ENCODE measurements at places on chromosomes 2 and 18. TPM values are rescaled to one million over a fixed set of nuclear protein-coding genes. Genes with fewer than 3 reads are reported as not detected.

DNA sequence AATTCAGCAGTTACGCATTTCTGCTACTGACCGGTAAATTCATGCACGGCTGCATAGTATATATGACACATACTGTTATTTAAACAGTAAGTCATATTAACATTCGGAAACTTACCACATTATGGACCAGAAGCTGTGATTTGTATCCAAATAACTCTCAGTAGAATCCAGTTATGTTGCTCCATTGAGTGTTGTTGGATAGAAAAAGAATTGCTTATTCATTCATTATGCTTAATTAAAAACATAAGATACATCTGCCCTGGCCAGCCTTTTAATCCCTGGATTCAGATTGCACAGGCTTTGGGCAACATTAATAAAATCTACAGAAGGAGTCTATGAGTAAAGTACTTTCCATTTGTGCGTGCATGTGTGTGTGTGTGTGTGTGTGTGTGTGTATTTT lies 111.3 kb downstream of the CPS1 start:
- H3K36me3 ChIP-seq, result no peaks in the 10 kb centered on the region
- no peak overlapping the region for H3K4me3 ChIP-seq
- no peak overlapping the region for H3K27ac ChIP-seq
- no peaks in the 10 kb centered on the region for H3K4me1 ChIP-seq
- no peaks in the 10 kb centered on the region for H3K27me3 ChIP-seq
- DNase-seq, result no peak

- no peak overlapping the region for H3K4me3 ChIP-seq
- H3K27me3 ChIP-seq, result no peaks in the 10 kb centered on the region
- H3K36me3 ChIP-seq, result no peaks in the 10 kb centered on the region
Observed at GRCh38 chr2:119338826-119339561, 27.6 kb downstream of the C2orf76 start.

DNA sequence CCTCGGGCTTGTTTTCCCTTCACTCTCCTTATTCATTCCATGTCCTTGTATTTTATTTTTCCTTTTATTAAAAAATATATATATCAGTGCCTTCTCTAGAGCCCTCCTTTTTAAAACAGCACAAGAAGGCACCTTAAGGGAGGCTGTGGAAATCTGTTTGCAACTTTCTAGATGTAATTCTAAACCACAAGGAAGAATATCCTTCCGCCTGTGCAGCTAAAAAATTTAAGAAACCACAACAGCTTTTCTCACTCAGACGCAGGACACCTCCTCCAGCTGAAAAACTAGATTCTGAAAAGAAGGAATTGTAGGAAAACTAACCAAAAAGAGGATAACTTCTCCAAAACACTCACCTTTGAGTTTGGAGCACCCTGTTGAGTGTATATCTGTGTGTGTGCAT lies 142.2 kb downstream of the BCL11A start:
- H3K27me3 ChIP-seq, result peaks cover 9% of the 10 kb centered on the region
- H3K4me3 ChIP-seq, result no peak overlapping the region
- H3K4me1 ChIP-seq, result peaks cover 55% of the 10 kb centered on the region
- no peak for DNase-seq
- no peak overlapping the region for H3K27ac ChIP-seq

GRCh38 chr2:215930505-215931253 lies 82.7 kb downstream of the MREG start:
- H3K27me3 ChIP-seq, result no peaks in the 10 kb centered on the region
- DNase-seq, result no peak

- H3K4me1 ChIP-seq, result peaks cover 21% of the 10 kb centered on the region
- no peak overlapping the region for H3K4me3 ChIP-seq
- H3K27me3 ChIP-seq, result no peaks in the 10 kb centered on the region
Observed at GRCh38 chr2:207870814-207871213, 101.1 kb upstream of the FZD5 start.

GRCh38 chr2:151423760-151424159 lies 14.1 kb downstream of the RIF1 start:
- DNase-seq, result no peak
- no peaks in the 10 kb centered on the region for H3K4me1 ChIP-seq
- no peak overlapping the region for H3K4me3 ChIP-seq
- H3K27me3 ChIP-seq, result no peaks in the 10 kb centered on the region
- peak overlapping the region; percentile 57 for H3K27ac ChIP-seq

DNA sequence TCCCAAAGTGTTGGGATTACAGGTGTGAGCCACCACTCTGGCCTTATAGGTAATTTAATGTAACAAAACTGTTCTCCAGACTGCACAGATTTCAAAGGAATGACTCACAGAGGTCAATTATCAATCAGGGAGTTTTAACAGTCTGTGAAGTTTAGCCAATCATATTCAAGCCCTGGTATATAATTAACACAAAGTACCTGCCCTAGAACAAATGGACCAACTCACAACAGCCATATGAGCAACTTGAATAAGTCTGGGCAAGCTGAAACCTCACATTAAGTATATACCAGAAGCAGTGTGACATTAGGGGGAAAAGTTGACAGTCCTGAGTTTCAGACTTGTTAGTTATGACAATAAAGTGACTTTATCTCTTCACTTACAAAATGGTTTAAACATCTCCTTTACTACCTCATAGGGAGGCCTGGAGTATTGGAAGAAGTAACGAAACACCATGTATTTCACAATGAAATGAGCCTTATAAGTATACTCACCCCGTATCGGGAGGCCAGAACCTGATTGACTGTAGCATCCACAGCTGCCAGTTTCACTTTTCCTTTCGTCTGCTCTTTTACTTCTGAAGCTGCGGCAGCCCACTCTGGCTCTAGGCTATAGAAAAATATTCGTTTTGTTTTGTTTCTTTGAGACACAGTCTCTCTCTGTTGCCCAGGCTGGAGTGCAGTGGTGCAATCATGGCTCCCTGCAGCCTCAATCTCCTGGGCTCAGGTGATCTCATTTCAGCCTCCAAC lies 22.2 kb downstream of the PDIA6 start:
- no peaks in the 10 kb centered on the region for H3K4me1 ChIP-seq
- H3K36me3 ChIP-seq, result peaks cover 89% of the 10 kb centered on the region
- no peak overlapping the region for H3K27ac ChIP-seq
- no peaks in the 10 kb centered on the region for H3K27me3 ChIP-seq
- no peak overlapping the region for H3K4me3 ChIP-seq
- no peak for DNase-seq

- H3K36me3 ChIP-seq, result no peaks in the 10 kb centered on the region
- no peak for DNase-seq
- peaks cover 46% of the 10 kb centered on the region for H3K4me1 ChIP-seq
- no peak overlapping the region for H3K4me3 ChIP-seq
- H3K27me3 ChIP-seq, result no peaks in the 10 kb centered on the region
Observed at GRCh38 chr2:230657462-230657861, 55.2 kb upstream of the CAB39 start.

DNA sequence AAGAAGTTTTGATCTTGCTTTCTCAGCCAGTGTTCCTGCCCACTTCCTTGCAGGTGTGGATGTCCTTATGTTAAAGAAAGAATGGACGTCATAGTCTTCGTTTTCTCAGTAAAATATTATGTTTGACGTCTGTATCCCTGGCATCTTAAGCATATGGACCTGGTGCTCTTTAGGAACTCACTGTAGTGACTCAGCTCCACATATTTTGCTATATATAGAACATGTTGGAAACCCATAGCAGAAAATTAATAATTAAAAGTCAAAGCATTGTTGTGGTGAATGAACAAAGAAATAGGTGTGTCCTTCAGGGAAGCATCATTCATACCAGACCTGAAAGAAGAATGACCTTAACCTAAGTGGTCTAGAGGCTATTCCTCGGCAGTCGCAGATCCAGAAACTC lies 196.1 kb downstream of the MCFD2 start:
- H3K27me3 ChIP-seq, result no peaks in the 10 kb centered on the region
- H3K4me1 ChIP-seq, result peaks cover 68% of the 10 kb centered on the region
- H3K36me3 ChIP-seq, result peaks cover 10% of the 10 kb centered on the region

DNA sequence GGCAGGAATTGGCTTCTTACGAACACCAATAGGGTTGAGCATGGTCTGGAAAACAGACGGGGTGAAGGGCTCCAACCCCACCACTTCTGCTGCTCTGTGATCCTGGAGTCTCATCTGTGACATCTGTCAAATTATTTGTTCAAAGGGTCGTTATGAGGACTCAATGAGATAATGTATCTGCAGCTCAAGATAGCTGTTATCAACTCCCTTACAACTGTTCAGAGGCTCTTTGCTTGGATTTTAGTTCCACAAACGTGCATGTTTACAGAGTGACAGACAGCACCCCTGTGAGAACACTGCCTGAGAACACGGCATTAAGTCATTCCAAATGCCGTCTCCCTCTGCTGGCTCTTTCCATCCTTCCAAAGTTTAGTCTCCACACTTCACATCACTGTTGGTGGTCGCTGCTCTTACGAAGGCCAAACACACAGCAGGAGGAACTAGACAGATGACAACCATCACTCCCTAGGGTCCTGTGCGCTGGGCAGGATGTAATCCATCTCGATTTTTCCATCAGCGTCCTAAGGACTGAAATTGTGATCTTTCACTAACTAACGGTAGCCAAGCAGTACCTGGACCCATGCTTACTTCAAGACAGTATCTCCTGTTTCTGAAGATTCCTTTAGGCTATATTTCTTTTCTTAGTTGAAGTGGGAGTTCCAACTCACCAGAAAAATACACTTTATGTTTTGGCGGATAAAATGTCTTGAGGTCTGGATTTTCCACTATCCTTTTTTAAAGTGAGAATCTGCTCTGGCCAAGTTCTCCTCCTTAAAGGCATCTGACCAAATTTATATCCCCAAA lies 220.3 kb downstream of the ANAPC1 start:
- H3K36me3 ChIP-seq, result peaks cover 1% of the 10 kb centered on the region
- peaks cover 20% of the 10 kb centered on the region for H3K4me1 ChIP-seq
- no peak overlapping the region for H3K4me3 ChIP-seq
- H3K27me3 ChIP-seq, result no peaks in the 10 kb centered on the region
- H3K27ac ChIP-seq, result no peak overlapping the region

GRCh38 chr2:19764998-19765397 lies 136.8 kb downstream of the TTC32 start:
- peaks cover 3% of the 10 kb centered on the region for H3K4me1 ChIP-seq
- H3K27me3 ChIP-seq, result no peaks in the 10 kb centered on the region
- DNase-seq, result no peak
- no peak overlapping the region for H3K4me3 ChIP-seq

DNA sequence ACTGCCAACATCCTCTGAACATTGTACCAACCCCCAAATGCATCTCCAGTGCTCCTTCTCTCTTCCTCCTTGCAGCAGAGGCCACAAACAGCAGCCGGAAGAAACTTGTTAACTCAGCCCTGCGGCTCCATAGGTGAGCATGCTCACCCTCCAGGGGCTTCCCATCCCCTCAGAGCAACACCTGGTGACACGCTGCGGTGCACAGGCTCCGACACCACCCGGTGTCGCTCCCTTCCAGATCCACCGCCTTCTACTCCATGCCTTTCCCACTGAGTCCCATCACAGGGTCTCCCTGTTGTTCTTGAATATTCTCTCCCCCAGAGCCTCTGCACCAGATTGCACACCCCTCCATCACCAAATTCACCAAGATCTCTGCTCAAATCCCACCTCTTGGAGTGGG lies 171.5 kb upstream of the FHL2 start:
- H3K27me3 ChIP-seq, result no peaks in the 10 kb centered on the region
- peaks cover 7% of the 10 kb centered on the region for H3K4me1 ChIP-seq
- H3K4me3 ChIP-seq, result no peak overlapping the region
- no peak overlapping the region for H3K27ac ChIP-seq
- H3K36me3 ChIP-seq, result no peaks in the 10 kb centered on the region

GRCh38 chr18:36735130-36735529 lies 93.7 kb downstream of the TPGS2 start:
- H3K4me1 ChIP-seq, result 0 out of 2 replicates have a peak, but pooled peaks cover 3% of the 10 kb centered on the region
- H3K27ac ChIP-seq, result no peak overlapping the region
- H3K4me3 ChIP-seq, result no peak overlapping the region
- peaks cover 26% of the 10 kb centered on the region for H3K27me3 ChIP-seq
- DNase-seq, result no peak
- H3K36me3 ChIP-seq, result peaks cover 33% of the 10 kb centered on the region

DNA sequence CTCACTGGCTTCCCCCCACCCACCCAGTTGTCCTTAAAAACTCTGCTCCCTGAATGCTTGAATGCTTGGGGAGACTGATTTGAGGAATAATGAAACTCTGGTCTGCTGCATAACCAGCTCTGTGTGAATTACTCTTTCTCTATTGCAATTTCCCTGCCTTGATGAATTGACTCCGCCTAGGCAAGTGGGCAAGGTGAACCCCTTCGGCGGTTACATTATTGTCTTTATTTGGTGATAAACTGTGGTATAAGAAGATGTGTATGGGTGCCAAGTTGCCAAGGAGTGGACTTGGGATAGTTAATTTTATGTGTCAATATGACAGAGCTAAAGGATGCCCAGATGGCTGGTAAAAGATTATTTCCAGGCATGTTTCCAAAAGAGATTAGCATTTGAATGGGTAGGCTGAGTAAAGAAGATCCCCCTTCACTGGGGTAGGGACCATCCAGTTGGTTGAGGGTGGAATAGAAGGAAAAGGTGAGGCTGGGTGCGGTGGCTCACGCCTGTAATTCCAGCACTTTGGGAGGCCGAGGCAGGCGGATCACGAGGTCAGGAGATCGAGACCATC lies 98.5 kb upstream of the HAAO start:
- peaks cover 9% of the 10 kb centered on the region for H3K4me1 ChIP-seq
- peaks cover 19% of the 10 kb centered on the region for H3K36me3 ChIP-seq
- H3K27me3 ChIP-seq, result no peaks in the 10 kb centered on the region
- no peak overlapping the region for H3K27ac ChIP-seq
- DNase-seq, result no peak
- no peak overlapping the region for H3K4me3 ChIP-seq

DNA sequence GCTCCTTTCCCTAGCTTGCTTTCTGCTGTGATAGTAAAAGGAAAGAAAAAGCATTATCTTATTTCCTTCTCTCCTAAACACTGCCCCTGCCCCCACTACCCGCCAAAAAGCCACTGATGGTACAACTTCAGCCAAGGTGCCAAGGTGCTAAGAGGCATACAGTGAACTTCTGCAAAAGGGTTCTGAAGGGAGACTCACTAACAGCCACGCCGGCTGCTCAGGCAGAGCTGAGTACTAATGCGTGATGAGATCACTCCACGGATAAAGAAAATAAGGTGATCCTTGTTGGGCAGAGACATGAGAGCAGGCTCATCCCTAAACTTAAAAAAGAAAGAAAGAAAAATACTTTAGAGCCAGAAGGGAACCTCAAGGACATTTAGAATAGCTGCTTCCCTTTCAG lies 60.5 kb upstream of the PXDN start:
- H3K36me3 ChIP-seq, result no peaks in the 10 kb centered on the region
- no peak for DNase-seq
- H3K4me1 ChIP-seq, result no peaks in the 10 kb centered on the region
- H3K27ac ChIP-seq, result no peak overlapping the region
- H3K27me3 ChIP-seq, result no peaks in the 10 kb centered on the region
- H3K4me3 ChIP-seq, result no peak overlapping the region

GRCh38 chr2:128208023-128208422 lies 110.6 kb downstream of the HS6ST1 start:
- no peaks in the 10 kb centered on the region for H3K4me1 ChIP-seq
- no peak for DNase-seq
- no peak overlapping the region for H3K4me3 ChIP-seq

Gene ATOH8
- 0.81 TPM for total RNA-seq

Gene FBXO11
- total RNA-seq, result 48.2 TPM

Gene DLX2
- total RNA-seq, result 0.55 TPM

Gene PKDCC
- 27.3 TPM for total RNA-seq

Gene CD8B2
- not detected for total RNA-seq

Gene CD28
- 0.11 TPM for total RNA-seq

Gene NEURL3
- not detected for total RNA-seq

Gene METTL4
- 14.7 TPM for total RNA-seq

Gene ANKRD36B
- total RNA-seq, result 10.4 TPM
